ENCODE measurements at places on chromosomes 13 and 19. TPM values are rescaled to one million over a fixed set of nuclear protein-coding genes. Genes with fewer than 3 reads are reported as not detected.
A peak's percentile ranks its signal among the peaks of the same experiment; 100 is the strongest.

DNA sequence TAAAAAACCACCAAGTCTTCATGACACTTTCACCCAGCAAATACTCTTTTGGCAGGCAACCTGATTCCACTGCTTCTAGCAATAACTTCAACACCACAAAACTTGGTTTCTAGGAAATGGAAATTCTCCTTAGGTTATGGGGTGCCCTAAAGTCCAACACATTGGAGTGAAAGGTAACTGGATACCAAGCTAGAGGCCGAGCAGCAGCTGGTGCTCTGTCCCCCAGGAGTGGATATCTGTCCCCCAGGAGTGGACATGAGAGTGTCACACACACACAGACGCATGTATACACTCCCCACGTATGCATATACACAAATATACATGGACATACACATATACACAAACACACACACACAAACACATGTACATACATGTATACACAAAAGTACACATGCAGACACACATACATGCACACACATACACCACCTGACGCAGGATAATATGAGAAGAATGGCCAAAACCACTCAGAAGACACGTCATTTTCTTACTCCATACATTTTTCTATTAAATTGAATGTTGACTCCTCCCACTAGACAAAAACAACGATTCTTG, 50.8 kb downstream of the RFX2 start:
- no peak for DNase-seq

GRCh38 chr19:13989487-13989886, 16.6 kb downstream of the RFX1 start:
- DNase-seq, result no peak

- DNase-seq, result no peak
Observed at GRCh38 chr13:109738298-109738746, 48.1 kb downstream of the IRS2 start.

GRCh38 chr19:48136547-48136946, 25.9 kb upstream of the PLA2G4C start:
- no peak for DNase-seq

GRCh38 chr13:49635599-49636433, 7.5 kb downstream of the ARL11 start:
- DNase-seq, result no peak

- DNase-seq, result no peak
Observed at GRCh38 chr13:49399801-49400472, 43.9 kb downstream of the CAB39L start.

DNA sequence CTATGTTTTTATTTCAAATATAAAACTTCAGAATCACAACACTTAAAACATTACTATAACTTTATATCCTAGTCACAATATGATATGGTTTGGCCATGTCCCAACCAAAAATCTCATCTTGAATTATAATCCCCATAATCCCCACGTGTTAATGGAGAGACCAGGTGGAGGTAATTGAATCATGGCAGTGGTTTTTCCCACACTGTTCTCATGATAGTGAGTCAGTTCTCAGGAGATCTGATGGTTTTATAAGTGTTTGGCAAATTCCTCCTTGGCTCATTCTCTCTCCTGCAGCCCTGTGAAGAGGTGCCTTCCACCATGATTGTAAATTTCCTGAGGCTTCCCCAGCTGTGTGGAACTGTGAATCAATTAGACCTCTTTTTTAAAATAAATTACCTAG, 307.6 kb downstream of the SPRY2 start:
- no peak for DNase-seq

GRCh38 chr13:112998521-112999280, 29.7 kb downstream of the MCF2L start:
- DNase-seq, result no peak

DNA sequence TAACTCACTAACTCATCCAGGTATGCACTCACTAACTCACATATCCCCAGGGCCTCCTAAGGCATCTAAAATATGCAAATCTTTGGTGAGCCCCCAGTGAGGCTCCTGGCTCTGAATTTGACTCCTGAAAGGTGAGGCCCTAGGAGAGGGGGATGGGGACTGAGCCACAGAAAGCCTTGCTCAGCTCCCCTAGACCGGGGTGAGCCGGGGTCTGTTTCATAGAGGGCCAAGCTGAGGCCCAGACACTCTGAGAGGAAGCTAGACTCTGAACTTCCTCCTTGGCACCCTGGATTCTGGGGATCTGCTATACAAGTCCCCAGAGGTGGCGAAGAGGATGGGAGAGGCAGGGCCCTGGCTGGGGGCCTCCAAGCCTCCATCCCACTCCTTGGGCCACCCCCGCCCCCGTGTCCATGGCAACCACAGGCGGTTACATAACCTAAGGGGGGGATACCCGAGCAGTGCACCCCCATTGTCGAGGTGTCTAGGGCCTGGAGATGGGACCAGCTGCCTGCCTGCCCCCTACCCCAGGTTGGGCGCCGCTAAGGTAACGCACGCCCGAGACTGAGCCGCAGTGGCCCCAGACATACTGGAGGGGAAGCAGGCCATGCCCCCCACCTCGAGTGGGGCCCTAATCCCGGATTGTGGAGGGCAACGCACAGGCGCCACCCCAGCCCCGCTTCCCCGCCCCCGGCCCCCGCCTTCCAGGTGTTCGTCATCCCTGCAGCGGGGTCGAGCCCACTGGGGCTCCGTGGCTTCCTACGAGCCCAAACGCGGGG, 646 bp downstream of the ABHD8 start:
- no peak for DNase-seq

DNA sequence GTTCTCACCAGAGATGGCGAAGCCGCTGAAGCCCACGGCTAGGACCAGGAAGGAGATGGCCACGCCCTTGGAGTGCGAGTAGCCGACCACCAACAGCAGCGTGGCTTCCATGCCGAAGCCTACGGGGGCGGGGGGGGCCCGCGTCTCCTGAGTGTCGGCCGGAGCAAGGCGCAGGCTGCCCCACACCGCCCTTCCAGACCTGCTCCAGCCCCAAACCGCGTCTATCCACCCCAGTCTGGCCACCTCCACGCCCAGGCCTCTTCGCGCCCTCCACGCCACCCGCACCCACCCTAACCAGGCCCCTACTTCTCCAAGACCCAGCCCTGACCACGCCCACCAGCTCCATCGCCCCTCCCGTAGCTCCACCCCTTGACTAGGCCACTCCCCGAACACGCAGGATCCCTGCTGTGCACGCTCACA, 6.2 kb downstream of the GFY start:
- DNase-seq, result no peak

DNA sequence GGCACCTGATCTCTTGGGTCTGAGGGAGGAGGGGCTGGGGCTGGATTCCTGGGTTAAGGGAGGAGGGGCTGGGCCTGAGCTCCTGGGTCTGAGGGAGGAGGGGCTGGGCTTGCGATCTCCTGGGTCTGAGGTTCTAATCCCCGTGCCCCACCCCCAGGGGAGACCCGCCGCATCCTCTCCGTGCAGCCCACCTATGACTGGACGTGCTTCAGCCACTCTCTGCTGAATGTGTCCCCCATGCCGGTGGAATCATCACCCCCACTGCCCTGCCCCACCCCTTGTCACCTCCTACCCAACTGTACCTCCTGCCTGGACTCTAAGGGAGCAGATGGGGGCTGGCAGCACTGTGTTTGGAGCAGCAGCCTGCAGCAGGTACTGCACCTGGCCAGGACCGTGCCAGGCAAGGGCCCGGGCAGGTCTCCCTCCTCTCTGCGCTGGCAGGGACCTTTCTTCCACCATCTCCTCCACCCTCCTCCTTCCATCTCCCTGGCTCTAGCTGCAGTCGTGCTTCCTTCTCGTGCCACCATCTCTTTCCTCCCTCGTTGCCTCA, 27.1 kb downstream of the CNFN start:
- no peak for DNase-seq

GRCh38 chr13:110560601-110561343, 750 bp downstream of the RAB20 start:
- DNase-seq, result peak; percentile 14

DNA sequence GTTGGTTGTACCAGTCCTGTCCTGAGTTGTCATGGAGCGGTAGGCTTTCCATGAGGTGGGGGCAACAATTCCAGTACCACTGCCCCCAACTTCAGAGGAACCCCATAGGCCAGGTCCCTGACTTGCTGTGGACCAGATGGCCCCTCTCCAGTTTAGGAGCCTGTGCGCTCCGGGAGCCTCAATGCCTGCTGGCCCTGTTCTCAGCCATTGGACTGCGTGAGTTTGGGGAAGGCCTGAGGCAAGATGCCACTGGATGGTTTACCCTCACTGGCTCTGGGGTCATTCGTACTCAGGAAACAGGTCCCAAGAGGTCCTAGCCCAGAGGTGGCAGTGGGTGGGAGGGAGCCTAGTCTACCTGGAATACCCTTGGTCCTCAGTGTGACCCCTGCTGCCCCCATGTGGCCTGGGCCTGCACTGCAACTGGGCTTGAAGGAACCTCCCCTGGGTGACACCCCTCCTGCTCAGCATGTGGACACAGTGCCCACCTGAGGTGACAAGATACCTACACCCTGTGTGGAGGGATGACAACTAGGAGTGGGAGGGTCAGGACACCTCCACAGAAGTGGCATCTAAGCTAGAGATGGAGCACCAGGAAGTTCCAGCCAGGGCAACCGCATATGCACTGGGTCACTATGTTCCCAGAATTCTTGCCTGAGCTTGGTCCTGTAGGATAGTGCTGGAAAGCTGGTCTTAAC, 6.0 kb upstream of the PRR19 start:
- DNase-seq, result peak; percentile 85

GRCh38 chr19:33310606-33311325, 8.4 kb upstream of the CEBPA start:
- DNase-seq, result no peak

DNA sequence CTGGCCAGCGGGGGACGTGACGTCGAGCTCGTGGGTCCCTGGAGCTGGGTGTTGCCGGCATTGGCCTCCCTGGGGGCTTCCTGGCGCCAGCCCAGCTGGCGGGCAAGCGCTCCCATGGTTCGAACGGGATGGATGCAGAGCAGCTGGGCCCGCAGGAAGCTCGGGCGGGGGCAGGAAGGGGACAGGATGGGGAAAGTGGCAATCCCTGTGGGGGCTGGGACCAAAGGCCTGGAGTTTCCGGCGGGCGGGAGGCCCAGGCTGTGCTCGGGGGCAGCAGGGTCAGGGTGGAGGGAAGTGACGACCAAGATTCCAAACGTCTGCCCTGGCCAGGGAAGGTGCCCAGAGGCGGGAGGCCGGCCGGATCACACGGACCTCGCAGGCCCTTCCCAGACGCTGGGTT, 19.3 kb downstream of the PALM start:
- DNase-seq, result no peak

DNA sequence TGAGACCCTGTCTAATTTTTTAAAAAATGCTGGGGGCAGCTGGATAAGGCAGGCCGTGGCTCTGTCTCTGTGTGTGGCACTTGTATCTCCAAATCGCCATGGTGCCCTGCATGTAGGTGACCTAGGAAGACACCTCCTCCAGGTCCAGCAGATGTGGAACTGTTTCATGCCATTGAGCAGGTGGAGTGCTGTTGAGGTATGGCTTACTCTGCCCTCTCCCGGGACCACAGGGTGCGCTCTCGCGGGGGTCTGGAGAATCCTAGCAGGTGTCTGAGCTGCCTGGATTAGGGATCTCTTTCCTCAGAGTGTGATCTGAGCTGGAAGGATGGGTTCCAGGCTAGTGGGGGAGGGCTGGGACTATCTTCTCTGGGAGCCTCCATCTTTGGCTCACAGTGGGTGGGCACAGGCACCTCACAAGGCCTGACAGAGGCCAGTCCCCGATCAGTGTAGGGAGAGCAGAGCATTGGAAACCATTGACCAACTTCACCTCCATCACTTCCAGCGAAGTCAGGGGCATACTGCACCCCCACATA, 67.7 kb upstream of the TM9SF2 start:
- no peak for DNase-seq

GRCh38 chr13:105543742-105544141, 991.7 kb downstream of the EFNB2 start:
- no peak for DNase-seq

DNA sequence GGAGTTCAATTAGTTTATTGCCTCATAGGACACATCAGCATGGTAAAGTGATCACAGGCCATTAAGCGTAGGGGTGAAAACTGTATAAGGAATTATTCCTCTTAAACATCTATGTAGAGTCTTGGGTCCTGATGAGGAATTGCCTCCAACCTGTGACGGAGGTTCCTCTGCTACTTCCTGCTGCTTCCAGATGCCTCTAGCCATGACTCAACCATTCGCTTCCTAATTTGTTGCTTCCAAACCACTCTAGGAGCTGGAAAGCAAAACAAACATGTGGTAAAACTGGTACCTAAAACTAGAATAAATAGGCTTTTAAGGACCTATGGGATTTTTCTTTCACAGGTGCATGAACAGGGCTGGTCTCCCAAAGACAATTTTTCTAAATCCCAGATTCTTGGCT, 253.8 kb downstream of the KLF12 start:
- DNase-seq, result no peak

DNA sequence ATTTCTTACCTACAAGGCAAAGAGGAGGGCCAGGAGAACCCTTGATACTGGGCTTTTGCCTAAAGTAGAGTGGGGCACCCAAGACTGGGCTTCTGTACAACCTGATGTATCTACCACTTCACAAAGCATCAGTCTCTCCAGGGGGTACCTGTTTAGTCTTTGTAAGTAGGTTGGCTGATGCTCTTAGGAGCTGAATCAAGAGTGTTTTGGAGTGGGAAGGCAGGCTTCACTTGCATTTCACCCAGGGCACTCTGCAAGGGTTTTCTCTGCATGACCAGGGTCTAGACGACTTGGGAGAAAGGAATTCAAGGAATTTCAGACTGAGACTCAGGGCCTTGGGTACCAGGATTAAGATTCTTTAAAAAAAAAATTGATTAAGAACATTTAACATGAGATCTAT, 361.5 kb downstream of the RFC3 start:
- DNase-seq, result no peak

- DNase-seq, result no peak
Observed at GRCh38 chr13:27978301-27978968, 9.3 kb upstream of the CDX2 start.

DNA sequence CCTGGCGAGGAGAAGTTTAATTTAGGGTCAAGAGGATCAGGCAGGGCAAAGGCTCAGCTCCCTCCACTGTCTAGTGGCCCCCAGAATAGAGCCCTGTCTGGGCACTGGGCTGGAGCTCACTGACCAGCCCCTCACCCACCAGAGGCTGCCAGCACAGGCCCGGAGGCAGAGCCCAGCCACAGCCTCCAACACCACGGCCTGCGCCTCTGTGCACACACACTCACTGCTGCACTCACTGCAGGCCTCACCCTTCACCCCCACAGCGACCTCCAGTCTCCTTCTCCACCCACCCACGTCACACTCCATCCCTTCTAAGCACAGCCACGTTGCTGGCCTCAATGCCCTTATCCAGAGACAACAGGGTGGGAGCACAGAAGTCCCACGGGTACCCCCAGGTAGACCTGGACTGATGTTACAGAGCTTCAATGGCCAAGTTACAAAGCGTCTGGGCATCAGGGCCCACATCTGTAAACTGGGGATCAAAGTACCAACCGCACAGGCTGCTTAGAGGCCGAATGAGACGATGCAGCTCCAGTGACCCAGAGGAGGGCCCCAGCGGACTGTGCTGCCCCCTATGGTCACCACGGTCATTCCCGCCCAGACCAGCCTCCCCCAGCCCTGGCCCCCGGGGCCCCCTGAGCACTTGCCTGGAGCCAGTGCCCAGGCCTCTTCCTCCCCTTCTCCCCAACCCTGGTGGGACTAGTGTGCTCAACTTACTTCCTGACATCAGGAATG, 4.5 kb upstream of the PRKD2 start:
- DNase-seq, result no peak

The LRRC8E gene
- polyA plus RNA-seq, result not detected

The KCNN4 gene
- 23.7 TPM for polyA plus RNA-seq

The TFDP1 gene
- polyA plus RNA-seq, result 57.2 TPM

The JSRP1 gene
- polyA plus RNA-seq, result 1.7 TPM

The NCCRP1 gene
- not detected for polyA plus RNA-seq

The LAMP1 gene
- polyA plus RNA-seq, result 34.2 TPM

The KIR2DL3 gene
- not detected for polyA plus RNA-seq

The ACP7 gene
- not detected for polyA plus RNA-seq

Data from CD4-positive, alpha-beta memory T cell (primary cell).